ENCODE measurements at places on chromosomes 16 and 17.

GRCh38 chr17:9174312-9174711, 153.0 kb downstream of the NTN1 start:
- no peak for DNase-seq

GRCh38 chr16:50304467-50305440, 38.4 kb downstream of the ADCY7 start:
- DNase-seq, result no peak

DNA sequence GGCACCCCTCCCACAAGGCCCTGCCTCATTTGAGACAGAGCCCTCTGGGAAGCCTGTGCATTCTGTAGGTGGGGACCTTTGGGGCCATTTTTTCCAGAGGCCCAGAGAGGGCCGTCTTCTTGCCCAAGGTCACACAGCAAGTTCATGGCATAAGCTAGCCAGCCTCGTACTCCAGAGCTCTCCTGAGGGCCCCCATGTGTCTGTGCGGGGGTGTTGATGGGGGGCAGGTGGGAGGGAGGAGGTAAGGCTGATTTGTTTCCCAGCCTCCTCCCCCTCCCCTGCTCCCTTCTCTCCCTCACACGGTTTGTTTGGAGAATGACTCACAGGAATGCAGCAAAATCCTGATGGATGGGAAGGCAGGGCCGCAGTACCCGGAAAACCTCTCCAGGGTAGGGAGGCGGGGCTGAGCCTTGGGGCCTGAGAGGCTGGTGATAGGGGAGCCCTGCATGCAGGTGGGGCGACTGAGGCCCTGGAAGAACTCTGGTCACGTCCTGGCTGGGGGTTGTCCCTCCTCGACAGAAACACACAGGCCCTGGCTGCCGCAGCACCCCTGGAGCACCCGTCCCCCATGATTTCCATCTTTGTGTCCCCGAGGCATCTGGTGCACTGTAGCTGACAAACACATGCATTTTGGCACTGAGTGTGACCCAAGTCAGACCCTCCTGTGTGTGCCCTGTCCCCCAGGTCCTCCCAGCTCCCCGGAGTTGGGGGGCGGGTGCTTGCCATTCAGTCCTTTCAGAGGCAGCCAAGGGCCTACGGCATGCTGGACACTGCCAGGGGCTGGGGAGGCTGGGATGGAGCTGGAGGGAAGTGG, 29.7 kb downstream of the RAI1 start:
- DNase-seq, result no peak

DNA sequence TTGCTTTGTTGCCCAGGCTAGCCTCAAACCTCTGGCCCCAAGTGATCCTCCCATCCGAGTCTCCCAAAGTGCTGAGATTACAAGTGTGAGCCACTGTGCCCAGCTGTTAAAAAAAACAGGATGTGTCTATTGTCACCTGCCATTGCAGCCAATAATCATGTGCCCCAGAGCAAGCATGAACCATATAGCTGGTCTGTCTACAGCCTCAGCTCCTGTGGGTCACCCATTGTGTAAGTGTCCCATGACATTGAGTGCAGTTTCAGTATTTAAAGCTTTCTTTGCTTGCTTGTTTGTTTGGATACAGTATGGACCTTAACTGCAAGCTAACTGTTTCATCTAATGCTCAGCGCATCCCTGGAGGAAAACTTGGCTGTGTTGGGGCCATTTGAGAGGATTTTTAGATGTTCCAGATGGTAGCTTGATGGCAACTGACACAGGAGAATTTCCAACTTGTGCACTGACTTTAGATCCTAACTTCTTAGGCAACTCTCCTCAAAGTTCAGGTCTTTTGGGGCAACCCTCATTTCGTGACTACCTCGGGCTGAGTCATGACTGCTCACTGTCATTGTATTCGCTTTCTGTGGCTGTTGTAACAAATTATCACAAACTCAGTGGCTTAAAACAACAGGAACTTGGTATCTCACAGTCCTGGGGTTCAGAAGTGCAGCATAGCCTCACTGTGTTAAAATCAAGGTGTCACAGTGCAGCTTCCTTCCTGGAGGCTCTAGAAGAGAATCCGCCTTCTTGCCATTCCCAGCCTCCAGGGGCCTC, 30.3 kb upstream of the ADORA2B start:
- no peak for DNase-seq

DNA sequence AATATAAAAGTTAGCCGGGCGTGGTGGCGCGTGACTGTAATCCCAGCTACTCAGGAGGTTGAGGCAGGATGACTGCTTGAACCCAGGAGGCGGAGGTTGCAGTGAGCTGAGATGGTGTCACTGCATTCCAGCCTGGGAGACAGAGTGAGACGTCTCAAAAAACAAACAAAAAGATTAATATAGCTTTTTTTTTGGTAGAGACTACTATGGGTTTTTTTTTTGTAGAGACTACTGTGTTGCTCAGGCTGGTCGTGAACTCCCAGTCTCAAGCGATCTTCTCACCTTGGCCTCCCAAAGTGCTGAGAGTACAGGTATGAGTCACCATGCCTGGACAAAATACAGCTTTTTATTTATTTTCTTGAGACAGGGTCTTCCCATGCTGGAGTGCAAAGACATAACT, 20.2 kb downstream of the ZNRF1 start:
- no peak for DNase-seq

GRCh38 chr16:87241137-87241771, 75.9 kb downstream of the C16orf95 start:
- no peak for DNase-seq

DNA sequence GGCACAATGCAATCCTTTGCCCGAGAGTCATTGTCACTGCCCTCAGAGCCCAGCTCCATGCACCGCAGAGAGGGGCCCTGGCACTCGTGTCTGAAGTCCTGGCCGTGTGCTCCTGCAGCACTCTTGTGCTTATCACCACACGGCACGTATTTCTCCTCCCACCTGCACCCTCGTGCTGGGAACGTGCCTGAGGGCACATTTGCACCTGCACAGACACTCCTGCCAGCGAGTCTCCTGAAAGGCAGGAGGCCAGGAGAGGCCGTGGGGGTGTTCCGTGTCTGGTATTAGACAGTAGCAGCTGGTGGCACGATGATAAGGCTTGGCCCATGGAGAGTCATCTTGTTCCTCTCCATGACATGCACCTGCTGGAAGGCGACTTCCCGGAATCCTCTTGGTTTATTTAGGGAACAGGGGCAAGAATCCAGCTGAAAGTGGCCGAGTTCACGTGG, 3.4 kb upstream of the ACSF3 start:
- no peak for DNase-seq

- no peak for DNase-seq
Measured at GRCh38 chr17:28755486-28755885, 11.7 kb downstream of the TRAF4 start.

Measured in hippocampal formation (tissue), 2 donors.